ENCODE measurements at places on chromosomes 6 and 20. TPM values are rescaled to one million over a fixed set of nuclear protein-coding genes. Genes with fewer than 3 reads are reported as not detected.

DNA sequence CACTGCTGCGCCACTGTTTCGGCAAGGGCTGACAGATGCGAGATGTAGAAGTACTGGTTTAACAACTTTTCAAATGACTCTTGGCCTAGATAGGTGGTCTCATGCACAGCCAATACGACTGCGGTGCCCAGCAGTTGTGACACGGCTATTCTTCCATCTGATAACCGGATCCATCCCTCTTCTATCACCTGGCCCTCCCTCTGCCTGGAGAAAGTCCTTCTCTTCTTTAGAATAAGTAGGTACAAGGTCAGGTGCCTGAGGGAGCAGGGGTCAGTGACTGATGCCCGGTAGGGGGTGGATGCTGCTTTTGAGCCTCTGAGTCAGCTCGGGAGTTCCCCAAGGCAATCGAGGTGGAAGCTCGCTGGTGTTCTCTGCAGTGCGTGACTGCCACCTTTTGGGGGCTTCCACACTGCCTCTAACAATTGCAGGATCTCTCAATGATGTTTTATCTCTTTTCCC lies 166.8 kb upstream of the GRIK2 start:
- H3K4me3 ChIP-seq: no peak overlapping the region
- no peaks in the 10 kb centered on the region for H3K36me3 ChIP-seq
- no peaks in the 10 kb centered on the region for H3K27me3 ChIP-seq
- no peak overlapping the region for H3K27ac ChIP-seq
- DNase-seq: peak; percentile 0

GRCh38 chr20:20454850-20455627 lies 87.1 kb downstream of the INSM1 start:
- peak overlapping the region; percentile 17 for H3K4me3 ChIP-seq
- no peak overlapping the region for H3K27ac ChIP-seq
- H3K4me1 ChIP-seq: peaks cover 68% of the 10 kb centered on the region
- no peak for DNase-seq
- H3K27me3 ChIP-seq: no peaks in the 10 kb centered on the region

Gene ARFRP1
- 55.1 TPM for total RNA-seq

GRCh38 chr6:70281923-70282311 lies 21.0 kb downstream of the COL9A1 start:
- H3K4me3 ChIP-seq: no peak overlapping the region
- H3K36me3 ChIP-seq: no peaks in the 10 kb centered on the region
- peaks cover 62% of the 10 kb centered on the region for H3K27me3 ChIP-seq
- no peaks in the 10 kb centered on the region for H3K4me1 ChIP-seq
- no peak for DNase-seq

Gene BTN1A1
- total RNA-seq: 0.10 TPM

DNA sequence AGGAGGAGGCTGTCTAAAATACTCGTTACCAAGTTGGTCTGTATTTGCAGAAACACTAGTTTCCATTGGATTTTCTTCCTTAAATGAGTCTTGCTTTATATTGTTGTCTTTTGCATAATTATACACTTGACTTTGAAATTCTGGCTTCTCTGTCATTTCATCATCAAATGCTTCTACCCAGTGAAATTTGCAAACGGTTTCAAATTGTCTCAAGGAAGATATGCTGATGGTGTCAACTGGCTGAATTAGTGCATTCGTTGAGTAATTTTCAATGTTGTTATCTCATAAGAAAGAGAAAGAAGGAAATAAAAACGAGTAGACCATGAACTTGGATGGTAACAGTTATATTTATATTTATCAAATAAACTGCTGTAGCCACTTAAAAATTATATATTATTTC lies 10.8 kb downstream of the CAGE1 start:
- DNase-seq: no peak
- H3K4me1 ChIP-seq: peaks cover 5% of the 10 kb centered on the region
- no peaks in the 10 kb centered on the region for H3K36me3 ChIP-seq
- H3K27me3 ChIP-seq: peaks cover 17% of the 10 kb centered on the region
- H3K4me3 ChIP-seq: no peak overlapping the region

DNA sequence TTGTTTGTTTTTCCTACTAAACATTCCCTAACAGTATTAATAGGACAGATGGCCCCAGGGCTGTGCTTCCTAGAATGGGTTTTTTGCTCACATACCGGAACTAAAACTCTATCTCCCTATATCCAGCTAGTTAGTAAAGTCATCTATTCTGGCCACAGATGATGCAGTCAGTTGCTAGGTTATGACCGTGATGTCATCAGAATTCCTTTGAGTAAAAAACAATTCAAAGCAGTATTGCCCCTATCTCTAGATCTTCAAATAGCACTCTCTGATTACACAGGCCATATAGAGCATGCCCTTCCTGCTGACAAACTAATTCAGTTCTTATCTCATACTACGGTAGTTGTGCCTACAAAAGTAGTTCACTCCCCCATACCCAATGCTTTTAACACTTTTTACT lies 17.9 kb upstream of the ZNF451 start:
- H3K4me3 ChIP-seq: no peak overlapping the region
- H3K27ac ChIP-seq: no peak overlapping the region
- H3K4me1 ChIP-seq: no peaks in the 10 kb centered on the region
- no peaks in the 10 kb centered on the region for H3K36me3 ChIP-seq
- DNase-seq: no peak

DNA sequence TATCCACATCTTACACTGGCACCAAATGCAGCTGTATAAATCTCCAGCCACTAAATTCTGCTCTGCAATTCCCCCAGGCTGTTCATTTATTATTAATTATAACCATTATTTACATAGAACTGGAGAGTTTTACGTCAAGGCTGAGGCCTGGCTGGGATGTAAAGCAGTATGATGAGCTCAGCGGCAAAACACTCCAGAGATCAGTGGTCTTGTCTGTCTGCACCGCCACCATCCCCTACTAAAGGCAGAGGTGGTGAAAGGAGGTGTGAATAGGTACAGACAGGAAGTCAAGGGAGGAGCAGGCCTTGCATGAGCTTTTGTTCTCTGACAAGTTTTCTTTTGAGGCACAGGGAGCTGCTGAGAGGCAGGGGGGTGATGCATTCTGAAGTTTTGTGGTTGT lies 159.9 kb upstream of the PCSK2 start:
- no peak overlapping the region for H3K4me3 ChIP-seq
- no peaks in the 10 kb centered on the region for H3K27me3 ChIP-seq
- H3K4me1 ChIP-seq: no peaks in the 10 kb centered on the region
- DNase-seq: no peak

DNA sequence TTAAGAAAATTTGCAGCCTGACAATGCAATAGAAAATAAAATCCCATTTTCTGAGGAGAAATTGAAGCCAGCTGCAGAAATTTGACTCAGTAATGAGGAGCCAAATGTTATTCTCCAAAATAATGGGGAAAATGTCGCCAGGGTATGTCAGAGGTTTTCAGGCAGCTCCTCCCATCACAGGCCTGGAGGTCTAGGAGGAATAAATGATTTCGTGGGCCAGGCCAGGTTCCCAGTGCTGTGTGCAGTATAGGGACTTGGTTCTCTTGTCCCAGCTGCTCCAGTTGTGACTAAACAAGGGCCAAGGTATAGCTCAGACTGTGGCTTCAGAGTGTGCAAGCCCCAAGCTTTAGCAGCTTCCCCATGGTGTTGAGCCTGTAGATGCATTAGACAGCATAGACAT lies 1240.8 kb upstream of the ADGRB3 start:
- H3K27ac ChIP-seq: no peak overlapping the region
- no peak for DNase-seq
- no peaks in the 10 kb centered on the region for H3K36me3 ChIP-seq

GRCh38 chr20:19903168-19903811 lies 113.9 kb upstream of the NAA20 start:
- H3K27me3 ChIP-seq: peaks cover 12% of the 10 kb centered on the region
- peaks cover 6% of the 10 kb centered on the region for H3K36me3 ChIP-seq
- H3K27ac ChIP-seq: no peak overlapping the region
- no peaks in the 10 kb centered on the region for H3K4me1 ChIP-seq

DNA sequence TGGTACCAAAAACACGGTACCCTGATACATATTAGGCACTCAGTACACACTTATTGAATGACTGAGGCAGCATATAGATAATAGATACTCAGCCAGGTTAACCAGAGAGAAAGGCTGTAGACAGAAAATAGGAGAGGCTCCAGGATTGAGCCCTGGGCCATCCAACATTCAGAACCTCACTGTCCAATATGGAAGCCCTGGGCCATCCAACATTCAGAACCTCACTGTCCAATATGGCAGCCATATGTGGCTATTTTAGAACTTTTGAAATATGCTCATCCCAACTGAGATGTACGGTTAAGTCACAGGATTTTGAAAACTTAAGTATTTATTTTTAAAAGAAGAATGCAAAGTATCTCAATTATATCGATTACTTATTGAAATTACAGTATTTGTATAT lies 142.5 kb upstream of the ID4 start:
- H3K4me1 ChIP-seq: no peaks in the 10 kb centered on the region
- no peak overlapping the region for H3K27ac ChIP-seq

All from activated T-cell treated with anti-CD3 and anti-CD28 coated beads, Interleukin-2, amount 50 U/mL, for 72 hours (primary cell).